ENCODE measurements at places on chromosomes 2 and 18. TPM values are rescaled to one million over a fixed set of nuclear protein-coding genes. Genes with fewer than 3 reads are reported as not detected.

Gene DSG1
- total RNA-seq: not detected

Gene FABP1
- total RNA-seq: not detected

Gene FEV
- total RNA-seq: not detected

Gene RBKS
- total RNA-seq: 6.9 TPM

Gene SEC11C
- total RNA-seq: 54.4 TPM
